ENCODE measurements at places on chromosomes 7 and 10.

DNA sequence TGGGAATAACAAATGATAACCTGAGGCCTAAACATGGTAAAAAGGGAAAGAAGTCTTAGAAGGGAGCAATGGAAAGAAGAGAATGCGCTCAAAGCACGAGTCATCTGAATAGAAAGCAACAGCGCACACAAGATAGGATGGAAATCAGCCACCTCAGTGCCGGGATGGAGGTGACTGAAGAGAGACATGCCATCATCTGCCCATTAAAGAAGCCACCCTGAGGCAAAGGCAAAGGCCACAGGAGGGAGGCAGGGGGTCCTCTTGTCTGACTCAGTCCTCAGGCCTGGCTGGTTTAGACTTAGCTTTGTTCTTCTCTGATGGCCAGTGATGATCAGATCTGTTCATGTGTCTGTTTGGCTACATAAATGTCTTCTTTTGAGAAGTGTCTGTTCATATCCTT, 180.6 kb downstream of the CHCHD3 start:
- DNase-seq = no peak

DNA sequence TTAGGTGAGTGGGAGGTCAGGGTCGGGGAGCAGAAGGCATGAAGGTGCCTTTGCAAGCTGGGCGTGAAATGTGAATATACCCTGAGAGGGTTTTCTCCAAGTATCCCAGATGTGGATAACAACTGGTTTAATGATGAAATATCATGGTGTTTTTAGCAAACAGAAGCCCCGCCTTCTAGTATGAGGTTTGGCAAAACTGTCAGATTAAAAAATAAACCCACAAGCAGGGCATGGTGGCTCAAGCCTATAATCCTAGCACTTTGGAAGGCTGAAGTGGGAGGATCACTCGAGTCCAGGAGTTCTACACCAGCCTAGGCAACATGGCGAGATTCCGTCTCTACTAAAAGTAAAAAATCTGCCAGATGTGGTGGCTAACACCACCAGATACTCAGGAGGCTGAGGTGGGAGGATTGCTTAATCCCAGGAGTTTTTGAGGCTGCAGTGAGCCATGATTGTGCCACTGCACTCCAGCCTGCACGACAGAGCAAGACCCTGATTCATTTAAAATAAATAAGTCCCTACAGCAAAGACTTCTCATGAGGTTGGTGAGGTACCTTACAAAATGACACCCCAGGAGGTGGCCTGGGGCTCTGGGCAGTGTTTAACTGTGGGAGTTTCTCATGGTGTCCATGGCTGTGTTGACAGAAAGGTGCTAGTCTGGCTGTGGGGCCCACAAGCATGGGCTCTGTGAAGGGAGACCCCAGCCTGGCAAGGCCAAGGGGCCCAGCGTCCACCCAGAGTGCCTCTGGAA, 6.7 kb upstream of the PWWP2B start:
- no peak for DNase-seq

GRCh38 chr7:11576310-11576709, 255.7 kb downstream of the THSD7A start:
- DNase-seq = no peak

DNA sequence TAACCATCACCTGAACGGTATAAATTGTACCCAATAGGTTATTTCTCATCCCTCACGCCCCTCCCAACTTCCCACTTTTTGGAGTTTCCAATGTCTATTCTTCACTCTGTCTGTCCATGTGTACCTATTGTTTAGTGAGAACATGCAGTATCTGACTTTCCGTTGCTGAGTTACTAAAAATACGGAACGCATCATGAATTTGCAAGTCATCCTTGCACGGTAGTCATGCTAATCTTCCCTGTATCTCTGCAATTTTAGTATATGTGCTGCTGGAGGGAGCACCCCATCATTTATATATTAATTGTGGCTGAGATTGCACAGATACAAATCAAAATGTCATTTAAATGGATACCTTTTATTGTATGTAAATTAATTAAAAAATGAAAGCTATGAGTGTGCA, 75.7 kb upstream of the SFMBT2 start:
- no peak for DNase-seq

DNA sequence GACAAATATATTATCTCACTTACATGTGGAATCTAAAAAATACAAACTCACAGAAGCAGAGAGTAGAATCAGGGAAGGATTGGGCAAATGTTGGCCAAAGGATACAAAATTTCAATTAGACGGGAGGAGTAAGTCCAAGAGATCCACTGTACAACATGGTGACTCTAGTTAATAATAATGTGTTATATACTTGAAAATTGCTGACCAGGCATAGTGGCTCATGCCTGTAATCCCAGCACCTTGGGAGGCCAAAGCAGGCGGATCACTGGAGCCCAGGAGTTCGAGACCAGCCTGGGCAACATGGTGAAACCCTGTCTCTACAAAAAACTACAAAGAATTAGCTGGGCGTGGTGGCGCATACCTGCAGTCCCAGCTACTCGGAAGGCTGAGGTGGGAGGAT, 16.4 kb downstream of the MTERF1 start:
- no peak for DNase-seq

DNA sequence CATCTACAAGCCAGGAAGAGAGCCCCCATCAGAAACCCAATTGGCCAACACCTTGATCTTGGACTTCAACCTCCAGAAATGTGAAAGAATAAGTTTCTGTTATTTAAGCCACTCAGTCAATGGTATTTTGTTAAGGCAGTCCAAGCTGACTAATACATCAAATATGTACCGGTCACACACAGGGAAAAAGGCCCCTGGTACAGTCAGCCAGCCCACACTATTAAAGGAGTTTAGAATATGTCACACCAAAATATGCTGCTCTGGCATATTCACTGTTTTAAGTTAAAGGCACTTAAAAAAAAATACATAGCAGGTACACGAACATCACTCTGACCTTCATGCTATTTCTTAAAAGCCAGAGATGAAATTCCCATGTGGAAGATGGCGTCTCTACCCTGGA, 15.2 kb upstream of the CDCA7L start:
- no peak for DNase-seq

DNA sequence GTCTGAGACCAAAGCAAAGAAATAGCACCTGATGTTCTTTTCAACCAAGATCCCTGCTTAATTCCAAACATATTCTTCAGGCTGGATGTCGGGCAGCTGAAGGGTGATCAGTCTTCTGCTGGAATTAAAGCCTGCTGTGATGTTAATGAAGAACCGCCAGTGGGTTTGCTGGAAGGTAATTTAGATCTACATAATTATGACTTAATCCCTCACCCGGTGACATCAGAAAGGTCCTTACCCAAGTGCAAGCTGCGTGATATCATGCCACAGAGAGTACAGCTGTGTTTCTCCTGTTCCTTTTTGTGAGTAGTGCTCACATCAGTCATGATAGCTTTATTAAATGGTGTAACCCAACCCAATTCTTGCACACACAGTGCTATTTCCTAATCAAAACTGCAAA, 29.1 kb upstream of the LRGUK start:
- no peak for DNase-seq

DNA sequence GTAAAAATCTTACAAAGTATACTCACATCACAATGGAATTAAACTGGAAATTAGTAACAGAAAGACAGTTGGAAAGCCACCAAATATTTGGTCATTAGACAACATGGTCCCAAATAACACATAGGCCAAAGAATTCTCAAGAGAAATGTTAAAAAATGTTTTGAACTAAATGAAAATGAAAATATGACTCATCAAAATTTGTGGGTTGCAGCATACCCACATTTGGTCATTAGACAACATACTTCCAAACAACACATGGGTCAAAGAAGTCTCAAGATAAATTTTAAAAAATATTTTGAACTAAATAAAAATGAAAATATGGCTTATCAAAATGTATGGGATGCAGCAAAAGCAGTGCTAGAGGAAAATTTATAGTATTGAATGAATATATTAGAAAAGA, 130.6 kb downstream of the MARCHF5 start:
- no peak for DNase-seq

- DNase-seq = no peak
Measured at GRCh38 chr7:1883031-1883761, 213.1 kb downstream of the ELFN1 start.

GRCh38 chr7:91463330-91463729, 199.1 kb downstream of the FZD1 start:
- DNase-seq = no peak

DNA sequence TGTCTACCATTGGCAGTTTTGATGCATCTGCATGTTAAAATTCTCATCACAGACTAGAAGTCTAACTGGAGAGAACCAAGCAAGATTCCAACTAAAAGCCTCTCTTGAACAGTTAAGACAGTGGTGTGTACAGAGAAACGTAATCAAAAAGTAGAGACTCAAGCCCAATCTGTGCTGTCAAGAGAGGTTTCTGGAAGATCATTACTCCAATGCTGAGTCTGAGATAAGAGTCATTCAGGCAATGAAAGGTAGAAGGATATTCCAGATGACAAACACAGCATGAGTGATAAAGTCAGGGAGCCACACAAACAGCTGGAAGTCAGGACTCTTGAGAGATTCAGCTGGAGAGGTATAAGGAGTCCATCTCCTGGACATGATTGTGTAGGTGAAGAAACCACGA, 48.7 kb downstream of the IQUB start:
- no peak for DNase-seq

- no peak for DNase-seq
Measured at GRCh38 chr10:102759497-102760210, 15.9 kb downstream of the WBP1L start.

DNA sequence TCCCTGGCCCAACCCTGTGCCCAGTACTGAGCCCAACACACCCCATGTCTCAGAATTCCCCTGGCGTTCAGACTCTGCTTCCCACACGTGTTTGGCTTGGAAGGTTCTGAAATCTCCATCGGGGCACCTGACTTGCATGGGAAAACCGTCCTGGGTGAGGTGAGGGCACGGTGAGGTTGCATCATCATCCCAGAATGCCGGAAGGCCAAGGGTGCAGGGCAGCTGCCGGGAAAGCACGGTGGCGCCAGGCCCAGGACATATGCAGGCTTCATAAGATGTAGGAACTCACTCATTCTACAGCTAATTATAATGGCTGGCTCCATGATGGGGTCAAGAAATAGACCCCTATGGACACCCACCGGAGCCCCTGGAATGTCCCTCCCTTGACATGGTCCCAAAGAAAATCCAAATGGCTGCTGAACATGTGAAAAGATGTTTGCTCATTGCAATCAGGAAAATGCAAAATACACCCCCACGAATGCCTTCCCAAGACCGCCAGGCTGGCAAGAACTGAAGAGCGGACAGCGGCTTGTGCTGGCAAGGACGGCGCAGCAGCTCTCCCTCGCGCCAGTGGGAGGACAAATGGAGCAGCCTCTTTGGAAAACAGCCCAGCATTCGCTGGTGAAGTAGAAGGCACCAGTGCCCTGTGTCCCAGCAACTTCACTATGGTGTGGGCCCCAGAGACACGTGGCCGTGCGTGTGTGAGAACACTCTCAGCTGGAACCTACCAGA, 2.3 kb downstream of the KNDC1 start:
- no peak for DNase-seq

GRCh38 chr7:83824214-83824613, 175.3 kb upstream of the SEMA3E start:
- DNase-seq = no peak

DNA sequence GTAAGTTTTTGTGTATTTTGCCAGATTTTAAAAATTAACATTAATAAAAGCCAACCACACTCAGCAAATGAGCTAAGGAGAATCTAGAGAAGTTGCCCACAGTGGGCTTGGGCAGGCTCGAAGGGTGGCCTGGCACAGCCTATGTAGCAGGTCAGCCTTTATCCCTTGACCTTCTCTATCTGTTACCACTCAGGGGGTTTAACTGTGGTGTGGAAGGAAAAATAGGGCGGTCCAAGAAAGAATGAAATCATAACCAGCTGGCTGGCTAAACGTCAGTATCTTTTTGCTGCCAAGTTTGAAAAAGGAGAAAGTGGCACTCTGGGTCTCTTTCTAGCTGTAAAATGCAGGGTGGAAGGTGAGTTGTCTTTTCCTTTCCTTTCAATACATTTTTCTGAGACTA, 130.3 kb upstream of the ASAH2 start:
- no peak for DNase-seq

- DNase-seq = no peak
Measured at GRCh38 chr10:21293518-21294356, 231.7 kb downstream of the SKIDA1 start.

DNA sequence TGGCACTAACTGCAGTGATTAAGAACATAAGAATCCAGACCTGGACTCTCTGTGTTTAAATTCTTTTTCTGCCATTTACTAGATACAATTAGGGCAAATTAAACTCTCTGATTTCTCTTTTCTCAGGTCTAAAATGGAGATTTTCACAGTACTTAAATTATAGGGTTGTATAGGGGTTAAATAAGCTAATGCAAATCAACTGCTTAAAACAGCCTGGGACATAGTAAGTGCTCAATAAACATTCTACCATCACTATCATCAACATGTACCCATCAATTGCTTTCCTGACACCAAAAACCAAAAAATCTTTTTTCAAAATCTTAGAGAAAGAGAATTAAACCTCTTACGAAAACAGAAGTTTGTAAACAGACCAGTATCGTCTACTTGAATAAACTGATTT, 4.5 kb downstream of the ZNF800 start:
- DNase-seq = no peak

GRCh38 chr7:43779045-43779812, 20.7 kb downstream of the BLVRA start:
- no peak for DNase-seq

DNA sequence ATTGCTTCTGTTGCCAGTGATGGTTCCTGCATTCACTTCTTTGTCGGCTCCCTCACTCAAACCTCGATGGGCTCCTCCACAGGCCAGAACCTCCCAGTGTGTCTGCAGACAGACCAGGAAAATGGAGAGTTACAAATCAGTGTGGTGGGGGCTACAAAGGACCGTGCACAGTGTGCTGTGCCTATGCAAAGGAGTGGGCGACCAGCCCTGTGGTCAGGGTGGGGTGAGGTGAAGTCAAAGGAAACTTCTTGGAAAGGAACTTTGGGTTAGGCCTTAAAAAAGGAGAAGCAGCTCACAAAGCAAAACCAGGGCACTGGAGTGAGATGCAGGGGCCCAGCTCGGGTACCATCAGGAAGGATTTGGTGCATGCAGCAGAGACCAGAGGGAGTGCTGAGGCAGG, 304.3 kb upstream of the ZMIZ1 start:
- DNase-seq = no peak

DNA sequence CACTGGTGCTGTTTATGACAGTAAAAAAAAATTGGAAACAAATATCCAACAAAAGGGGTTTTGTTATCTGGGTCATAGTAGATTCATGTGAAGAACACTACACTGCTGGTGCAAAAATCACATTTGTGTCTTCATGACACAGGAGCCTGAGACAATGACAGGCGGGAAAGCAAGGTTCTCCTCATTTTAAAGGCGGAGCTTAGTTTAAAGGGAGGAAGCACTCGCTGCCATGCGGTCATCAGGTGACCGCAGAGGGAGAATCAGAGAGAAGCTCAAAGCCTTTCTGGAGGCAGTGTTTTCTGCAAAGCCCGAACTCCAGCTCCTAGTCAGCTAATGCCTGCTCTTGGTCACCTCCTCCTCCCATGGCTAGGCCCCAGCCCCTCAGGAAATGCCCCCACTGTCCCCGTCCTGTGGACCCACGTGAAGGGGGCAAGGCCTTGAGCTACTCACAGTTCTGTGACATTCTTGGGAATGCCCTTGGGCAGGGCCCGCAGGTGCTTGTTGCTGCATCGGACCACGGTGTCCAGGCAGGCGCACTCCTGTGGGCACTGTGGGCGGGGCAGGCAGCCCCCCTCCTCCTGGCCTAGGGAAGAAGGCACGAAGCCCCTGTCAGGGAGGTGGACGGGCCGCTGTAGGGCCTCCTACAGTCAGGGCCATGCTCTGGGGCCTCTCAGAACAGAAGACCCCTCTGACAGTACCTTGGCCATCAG, 146.1 kb downstream of the SLIT1 start:
- DNase-seq = no peak

Data from stimulated activated CD8-positive, alpha-beta memory T cell treated with anti-CD3 and anti-CD28 coated beads, Interleukin-12 subunit alpha, Interleukin-12 subunit beta, amount 100 ng/mL, for 4 hours (primary cell).